Spleen (tissue), 13 donors: ENCODE measurements at places on chromosomes 12 and 14. TPM values are rescaled to one million over a fixed set of nuclear protein-coding genes. Genes with fewer than 3 reads are reported as not detected.

CD163 gene
- 587 TPM for total RNA-seq

DNA sequence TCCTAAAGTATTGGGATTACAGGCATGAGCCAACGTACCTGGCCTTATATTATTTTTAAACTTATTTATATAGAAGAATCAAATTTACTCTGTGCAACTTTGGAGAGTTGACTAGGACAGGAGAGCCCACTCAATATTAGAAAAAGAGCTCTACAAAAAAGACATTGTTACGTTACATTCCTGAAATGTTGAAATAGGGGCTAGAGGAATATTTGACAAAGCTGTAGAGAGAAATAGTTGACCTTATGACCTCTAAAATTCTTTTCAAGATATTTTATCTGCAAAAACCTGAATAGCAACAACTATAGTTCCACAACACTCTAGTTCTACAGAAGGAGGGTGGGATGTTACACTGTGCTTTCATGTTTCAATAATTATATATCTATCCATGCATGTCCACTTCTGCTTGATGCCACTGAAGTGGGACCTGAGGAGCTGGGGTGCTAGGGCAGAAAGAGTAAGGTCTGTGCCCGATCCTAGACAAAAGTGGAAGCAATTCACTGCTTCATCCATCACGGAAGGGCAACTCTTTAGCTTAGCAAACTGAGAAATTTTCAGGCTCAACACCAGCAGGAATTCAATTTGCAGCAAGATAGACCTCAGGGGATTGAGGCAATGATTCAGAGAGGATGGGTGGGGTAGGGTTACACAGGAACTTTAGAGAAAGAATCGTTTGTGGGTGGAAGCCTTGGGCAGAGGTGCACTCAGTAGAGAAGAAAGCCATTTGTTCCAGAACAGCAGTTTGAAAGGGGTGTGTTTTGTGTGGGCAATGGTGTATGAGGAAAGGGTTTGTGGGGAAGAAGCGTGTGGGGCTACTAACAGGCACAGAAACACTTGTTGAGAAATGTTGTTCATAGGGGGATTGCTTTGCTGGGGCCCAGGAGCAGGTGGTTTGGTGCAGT, 16.0 kb upstream of the RNASE10 start:
- no peak for DNase-seq

GRCh38 chr12:131941987-131942341, 7.8 kb upstream of the EP400 start:
- DNase-seq: peak; percentile 41

- DNase-seq: no peak
Observed at GRCh38 chr14:100376751-100377171, 53.6 kb downstream of the SLC25A47 start.

- no peak for DNase-seq
Observed at GRCh38 chr12:57984629-57985151, 43.3 kb downstream of the ATP23 start.

DNA sequence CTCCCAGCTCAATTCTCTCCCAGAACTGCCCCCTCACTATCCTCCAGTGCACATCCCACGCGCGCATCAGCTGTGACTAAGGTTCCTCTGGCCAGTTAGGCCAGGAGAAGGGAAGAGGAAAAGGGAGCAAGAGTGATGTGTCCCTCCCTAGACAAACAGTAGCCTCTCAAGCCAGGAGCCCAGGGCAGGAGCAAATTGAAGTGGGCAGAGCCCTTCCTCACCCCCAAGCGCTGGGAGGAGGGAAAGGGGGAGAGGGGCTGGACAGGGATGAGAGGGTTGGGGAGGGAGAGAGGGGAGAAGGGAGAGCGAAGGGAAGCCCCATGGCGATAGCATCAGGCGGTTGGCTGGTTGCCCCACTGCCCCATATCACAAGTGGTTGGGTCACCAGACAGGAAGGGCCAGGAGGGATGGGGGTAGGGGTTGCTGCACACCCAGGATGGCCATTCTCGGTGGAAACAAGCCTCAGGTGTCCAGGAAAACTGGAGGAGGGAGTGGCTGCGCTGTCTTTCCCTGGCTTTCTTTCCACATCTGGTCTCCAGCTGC, 1.1 kb downstream of the CD63 start:
- DNase-seq: peak; percentile 83
